HepG2 (cell line): ENCODE measurements at places on chromosomes 3 and 15. TPM values are rescaled to one million over a fixed set of nuclear protein-coding genes. Genes with fewer than 3 reads are reported as not detected.

KBTBD8 gene
- polyA plus RNA-seq: 0.81 and 1.1 TPM in 2 replicates

SMARCC1 gene
- polyA plus RNA-seq: 38.3 and 47.9 TPM in 2 replicates

CNTN6 gene
- not detected in 2 replicates for polyA plus RNA-seq

STRIT1 gene
- polyA plus RNA-seq: not detected in 2 replicates

DUOXA2 gene
- 0.32 and 0.61 TPM in 2 replicates for polyA plus RNA-seq

SHF gene
- polyA plus RNA-seq: 20.9 and 21.4 TPM in 2 replicates

SKOR1 gene
- polyA plus RNA-seq: 0.11 and 0.14 TPM in 2 replicates

BCHE gene
- not detected in 2 replicates for polyA plus RNA-seq

STT3B gene
- polyA plus RNA-seq: 73.6 and 85.0 TPM in 2 replicates

CASR gene
- polyA plus RNA-seq: not detected in 2 replicates

SQOR gene
- polyA plus RNA-seq: 17.5 and 19.3 TPM in 2 replicates

SEMA5B gene
- 0.04 TPM in 1 of 2 replicates, not detected in the other for polyA plus RNA-seq

FYCO1 gene
- 4.2 and 6.0 TPM in 2 replicates for polyA plus RNA-seq

CLDN11 gene
- 2.8 and 4.2 TPM in 2 replicates for polyA plus RNA-seq

C3orf22 gene
- polyA plus RNA-seq: not detected in 2 replicates

SPTSSB gene
- polyA plus RNA-seq: 2.4 and 4.2 TPM in 2 replicates

CNTN3 gene
- not detected in 2 replicates for polyA plus RNA-seq

NLGN1 gene
- polyA plus RNA-seq: not detected in 2 replicates

EOMES gene
- polyA plus RNA-seq: 0.10 and 0.12 TPM in 2 replicates

CERS3 gene
- not detected in 2 replicates for polyA plus RNA-seq

ZBTB47 gene
- 1.5 and 2.4 TPM in 2 replicates for polyA plus RNA-seq

SOX14 gene
- not detected in 2 replicates for polyA plus RNA-seq

UROC1 gene
- polyA plus RNA-seq: 1.3 and 2.0 TPM in 2 replicates

TIMP4 gene
- polyA plus RNA-seq: 0.05 TPM in 1 of 2 replicates, not detected in the other

SLC51B gene
- 12.0 and 14.9 TPM in 2 replicates for polyA plus RNA-seq

TMEM212 gene
- polyA plus RNA-seq: not detected in 2 replicates
